ENCODE measurements at places on chromosomes 6 and 20.
A peak's percentile ranks its signal among the peaks of the same experiment; 100 is the strongest.

- peak; percentile 56 for DNase-seq
Measured at GRCh38 chr6:16671302-16672289, 89.7 kb downstream of the ATXN1 start.

DNA sequence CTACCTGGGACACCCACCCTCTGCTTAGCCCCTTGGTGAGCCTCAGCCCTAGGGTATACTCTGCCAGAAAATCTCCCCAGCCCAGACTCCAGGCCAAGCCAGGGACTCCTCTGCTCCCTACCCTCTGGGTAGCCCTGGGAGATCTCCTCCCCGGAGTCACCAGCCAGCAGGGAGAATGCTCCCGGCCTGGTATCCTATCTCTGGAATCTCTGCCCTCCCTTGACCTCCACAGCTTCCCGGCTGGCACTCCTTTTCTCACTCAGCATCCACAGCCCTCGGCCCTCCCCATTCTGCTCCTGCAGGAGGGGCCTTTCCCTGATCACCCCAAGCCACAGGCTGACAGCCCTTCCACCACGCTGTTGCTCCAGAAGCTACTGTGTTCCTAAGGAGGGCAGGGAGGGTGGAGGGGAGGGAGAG, 22.6 kb downstream of the NOL4L start:
- DNase-seq, result no peak

DNA sequence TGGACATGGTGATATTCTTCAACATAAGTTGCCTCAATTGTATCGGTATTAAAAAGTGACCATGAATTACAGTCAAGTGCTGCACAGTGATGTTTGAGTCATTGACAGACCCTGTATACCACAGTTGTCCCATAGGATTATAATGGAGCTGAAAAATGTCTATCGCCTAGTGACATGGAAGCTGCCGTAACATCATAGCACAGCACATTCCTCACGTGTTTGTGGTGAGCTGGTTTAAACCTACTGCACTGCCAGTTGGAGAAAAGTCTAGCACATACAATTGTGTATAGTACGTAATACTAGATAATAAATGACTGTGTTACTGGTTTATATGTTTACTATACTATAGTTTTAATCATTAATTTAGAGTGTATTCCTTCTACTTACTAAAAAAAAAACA, 150.2 kb downstream of the CDH26 start:
- no peak for DNase-seq

DNA sequence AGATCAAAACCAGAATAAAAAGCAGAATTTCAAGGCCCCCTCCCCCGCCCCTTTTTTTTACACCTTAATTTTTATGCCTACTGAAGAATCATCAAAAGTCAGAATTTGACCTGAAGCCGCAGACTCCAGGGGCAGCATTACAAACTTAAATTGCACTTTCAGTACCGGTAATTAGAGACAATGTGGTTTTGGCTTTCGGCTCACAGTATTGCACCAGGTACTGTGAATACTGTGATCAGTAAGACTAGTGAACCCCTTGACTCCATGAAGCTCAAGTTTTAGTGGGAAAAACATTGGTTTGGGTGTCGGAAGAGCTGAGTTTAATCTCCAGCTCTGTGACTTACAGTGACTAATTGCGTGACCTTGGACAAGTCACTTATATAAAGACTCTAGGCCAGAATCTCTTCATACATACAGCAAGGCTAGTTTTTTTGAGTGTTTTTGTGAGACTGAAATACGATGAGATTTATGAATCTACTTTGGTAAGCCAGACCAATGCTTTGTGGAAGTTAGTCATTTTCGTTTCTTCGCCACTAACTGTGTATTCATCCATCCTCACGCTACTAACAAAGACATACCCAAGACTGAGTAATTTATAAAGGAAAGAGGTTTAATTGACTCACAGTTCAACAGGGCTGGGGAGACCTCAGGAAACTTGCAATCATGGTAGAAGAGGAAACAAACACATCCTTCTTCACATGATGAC, 114.7 kb downstream of the SASH1 start:
- no peak for DNase-seq

DNA sequence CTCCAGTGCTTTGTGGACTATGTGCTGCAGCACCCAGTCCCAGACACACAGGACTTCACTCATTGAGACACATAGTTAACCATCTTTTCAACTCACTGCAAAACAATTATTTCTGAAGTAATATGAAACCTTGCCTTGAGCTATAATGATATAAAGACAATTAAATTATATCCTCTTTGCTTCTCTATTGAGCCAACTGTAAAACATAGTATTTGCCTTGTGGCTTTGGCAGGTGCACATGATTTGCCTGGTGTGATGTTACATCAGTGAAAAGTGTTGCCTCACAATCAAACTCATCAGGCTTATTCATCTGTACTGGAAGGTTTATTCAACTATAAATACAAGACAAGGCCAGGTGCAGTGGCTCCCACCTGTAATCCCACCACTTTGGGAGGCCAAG, 80.6 kb downstream of the NCOA7 start:
- DNase-seq, result no peak

Measured in suppressor macrophage treated with lipopolysaccharide for 4 hours (primary cell).